ENCODE measurements at places on chromosomes 5 and 9.

GRCh38 chr5:136062366-136063274, 33.8 kb downstream of the TGFBI start:
- no peak for DNase-seq

- no peak for DNase-seq
These were observed 1694.6 kb upstream of the CDH6 start for GRCh38 chr5:29498860-29499259.

GRCh38 chr9:71768388-71769174, at the start of gene CEMIP2:
Gene CEMIP2, minus strand, starts transcription at chr9:71768513. Its CDS starts 18,140 bp downstream, at chr9:71750373.
- peak; percentile 80 for DNase-seq

DNA sequence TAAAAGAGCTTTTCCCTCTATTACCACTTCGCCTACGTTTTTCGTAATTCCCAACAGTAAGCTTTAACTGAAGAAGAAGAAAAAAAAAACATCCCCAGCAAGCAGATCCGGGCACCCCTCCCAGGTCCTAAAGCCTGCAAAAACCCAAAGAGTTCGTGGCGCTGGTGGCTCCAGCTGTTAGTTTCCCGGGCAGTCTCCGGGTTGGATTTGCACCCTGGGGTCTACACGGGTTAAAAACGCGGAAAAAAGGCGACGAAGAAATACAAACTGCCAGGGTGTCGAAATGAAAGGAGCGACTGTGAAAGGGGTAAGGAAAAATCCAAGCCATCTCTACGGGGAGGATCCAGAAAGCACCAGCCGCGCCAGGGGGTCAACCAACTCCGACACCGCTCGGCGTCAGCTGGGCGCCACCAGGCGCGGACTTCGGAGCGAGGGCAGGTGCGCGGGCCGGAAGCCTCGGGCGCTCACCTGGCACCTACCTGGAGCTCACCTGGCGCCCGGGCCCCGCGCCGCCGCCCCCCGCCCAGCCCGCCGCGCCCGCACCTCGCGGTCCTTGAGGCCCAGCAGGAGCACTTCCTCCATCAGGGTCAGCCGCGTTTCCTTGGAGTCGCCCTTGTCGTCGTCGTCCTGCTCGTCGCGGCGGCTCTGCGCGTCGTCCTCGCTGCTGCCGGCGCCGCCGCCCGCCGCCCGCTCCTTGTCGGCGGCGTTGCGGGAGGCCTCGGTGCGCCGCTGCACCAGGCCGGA, 680 bp downstream of the GOLPH3 start:
- DNase-seq, result no peak

GRCh38 chr5:33231214-33231710, 209.5 kb upstream of the TARS1 start:
- no peak for DNase-seq

GRCh38 chr5:77380636-77381035, 111.5 kb downstream of the WDR41 start:
- DNase-seq, result no peak

DNA sequence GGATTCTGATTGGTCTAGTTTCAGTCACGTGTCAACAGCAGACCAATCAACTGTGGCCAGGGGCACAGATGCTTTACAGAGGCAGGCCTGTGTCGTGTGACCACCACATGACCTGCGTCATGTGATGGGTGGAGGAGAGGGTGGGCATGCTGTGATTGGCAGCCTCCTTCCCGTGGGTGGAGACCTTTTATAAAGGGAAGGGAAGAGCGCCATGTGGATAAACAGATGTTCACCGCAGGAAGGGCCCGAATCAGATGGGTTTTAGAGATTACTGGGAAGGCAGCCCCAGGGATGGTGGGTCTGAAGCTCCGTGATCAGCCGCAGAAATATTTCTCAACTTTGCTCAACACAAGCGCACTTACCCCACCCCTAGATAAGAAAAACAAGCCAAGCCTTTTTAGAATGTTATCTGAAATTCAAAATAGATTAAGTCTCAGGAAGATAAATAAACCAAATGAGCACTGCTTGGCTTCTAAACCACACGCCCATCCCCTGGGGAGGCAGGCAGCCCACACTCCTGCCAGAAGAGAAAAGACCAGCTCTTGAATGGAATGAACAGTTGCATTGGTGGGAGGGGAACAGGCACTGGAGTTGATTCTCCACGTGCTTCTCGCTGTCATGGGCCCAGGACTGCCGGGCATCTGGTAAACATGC, 43.6 kb downstream of the ROPN1L start:
- peak; percentile 93 for DNase-seq

DNA sequence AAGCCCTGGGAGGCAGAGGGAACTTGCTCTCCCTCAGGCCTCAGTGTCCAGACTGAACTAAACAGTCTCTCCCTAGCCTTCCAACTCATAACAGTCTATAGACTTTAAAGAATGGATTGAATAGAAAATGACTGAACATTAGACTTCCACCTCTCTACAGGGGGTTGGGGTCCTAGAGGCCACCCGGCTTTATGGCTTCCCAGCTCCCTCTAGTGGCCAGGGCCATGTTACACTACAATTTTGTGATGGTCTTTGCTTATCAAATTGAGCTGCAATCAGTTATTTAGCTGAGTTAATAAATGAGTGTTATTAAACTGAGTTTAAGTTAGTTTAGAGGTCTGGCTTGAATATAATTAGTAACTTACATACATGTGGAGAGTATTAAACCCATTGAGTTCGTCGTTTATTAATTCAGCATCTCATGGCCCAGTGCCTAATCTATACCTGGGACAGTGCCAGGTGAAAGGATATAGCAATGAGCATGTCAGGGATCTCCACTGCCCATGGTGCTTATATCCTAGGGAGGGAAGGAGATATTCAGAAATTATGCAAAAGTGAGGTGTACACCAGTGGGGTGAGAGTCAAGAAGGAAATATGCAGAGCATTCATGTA, 105.2 kb downstream of the SH3TC2 start:
- peak; percentile 13 for DNase-seq

- DNase-seq, result no peak
These were observed 266.1 kb upstream of the RIOK2 start for GRCh38 chr5:97449172-97449571.

DNA sequence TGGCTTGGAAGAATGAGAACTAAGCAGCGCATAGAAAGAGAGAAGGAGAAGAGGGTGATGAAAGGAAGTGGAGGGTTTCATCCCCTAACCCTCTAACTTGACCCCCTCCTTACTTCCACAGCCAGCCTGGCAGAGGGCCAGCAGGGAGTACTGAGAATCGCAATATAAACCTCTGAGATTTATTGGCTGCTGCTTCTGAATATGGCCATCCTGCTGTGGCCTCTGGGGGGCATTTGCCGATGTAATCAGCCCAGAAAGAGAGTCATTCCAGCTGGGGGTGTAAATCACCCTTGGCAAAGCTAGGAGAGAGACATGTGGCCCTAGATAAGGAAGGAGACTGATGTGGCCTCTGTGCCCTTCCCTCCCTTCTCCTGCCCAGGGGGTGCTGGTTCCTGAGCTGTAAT, 960 bp upstream of the GFRA3 start:
- no peak for DNase-seq

- no peak for DNase-seq
These were observed 3.3 kb downstream of the TLX3 start for GRCh38 chr5:171312129-171312974.

DNA sequence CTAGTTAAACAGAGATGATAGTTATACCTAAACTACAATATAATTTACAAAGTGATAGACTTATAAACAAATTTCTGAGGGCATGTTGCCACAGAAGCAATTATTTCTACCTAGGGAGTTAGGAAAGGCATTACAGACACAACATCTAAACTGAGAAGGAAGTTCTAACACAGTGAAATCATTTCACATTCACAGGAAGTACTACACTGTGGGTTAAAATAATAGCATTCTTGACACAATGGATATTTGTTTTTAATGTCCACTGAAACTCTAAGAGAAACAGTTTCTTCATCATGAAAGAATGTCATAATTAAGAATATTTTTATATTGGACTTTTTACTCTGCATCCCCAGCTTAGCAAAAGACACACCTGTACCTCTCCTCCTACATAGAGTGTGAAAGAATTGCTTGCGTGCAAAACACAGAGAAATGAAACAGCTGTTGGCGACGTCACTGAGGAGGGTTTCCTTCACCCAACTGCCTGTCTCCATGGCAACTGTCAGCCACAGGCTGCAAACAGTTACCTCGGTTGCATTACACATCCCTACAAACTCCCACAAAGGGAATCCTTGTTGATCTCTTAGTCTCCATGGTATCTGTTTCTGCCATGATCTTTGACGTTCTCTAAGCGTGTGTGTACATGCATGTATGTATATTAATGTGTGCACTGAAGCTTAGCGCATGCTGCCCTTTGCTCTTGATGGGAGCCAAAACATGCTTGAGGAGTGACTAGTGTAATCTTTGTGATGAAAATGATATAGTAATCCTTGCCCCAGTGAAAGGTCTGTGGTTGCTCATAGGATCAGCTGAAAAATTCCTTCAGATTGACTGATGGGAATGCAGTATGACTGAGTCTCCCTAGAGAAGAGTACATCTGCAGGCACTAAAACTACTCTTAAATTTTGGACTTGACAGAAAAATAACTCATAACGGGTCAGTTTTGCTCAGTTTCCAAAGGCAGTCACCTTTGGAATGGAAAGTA, 168.5 kb downstream of the ACTL7B start:
- no peak for DNase-seq

GRCh38 chr9:105441616-105442160, 6.1 kb upstream of the FSD1L start:
- DNase-seq, result no peak

GRCh38 chr5:155402927-155403640, 389.5 kb downstream of the KIF4B start:
- no peak for DNase-seq

DNA sequence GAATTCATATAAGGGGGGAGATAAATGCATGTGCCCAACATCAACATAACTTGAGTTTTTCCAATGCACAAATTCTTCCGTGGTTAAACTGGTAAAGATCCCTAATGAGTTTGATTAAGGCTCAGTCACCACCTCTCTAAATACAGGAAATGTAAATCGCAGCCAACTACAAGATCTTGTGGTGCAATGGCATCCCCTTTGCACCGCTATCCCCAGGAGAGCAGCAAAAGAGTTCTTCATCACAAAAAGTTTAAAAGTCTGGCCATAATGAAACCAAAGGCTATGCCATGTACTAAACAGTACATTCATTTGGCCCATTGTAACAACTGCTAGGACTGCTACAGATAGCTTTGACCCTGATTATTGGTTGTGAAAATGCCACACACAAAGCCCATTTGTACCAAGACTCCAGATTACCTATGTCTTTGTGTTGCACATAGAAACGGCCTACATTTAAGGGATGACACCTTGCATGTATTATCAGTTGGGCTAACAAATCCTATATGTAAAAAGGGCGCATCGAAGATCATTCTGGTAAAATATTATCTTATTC, 44.5 kb downstream of the ZNF608 start:
- DNase-seq, result no peak

- no peak for DNase-seq
These were observed 95.0 kb upstream of the PRR16 start for GRCh38 chr5:120368923-120369715.

DNA sequence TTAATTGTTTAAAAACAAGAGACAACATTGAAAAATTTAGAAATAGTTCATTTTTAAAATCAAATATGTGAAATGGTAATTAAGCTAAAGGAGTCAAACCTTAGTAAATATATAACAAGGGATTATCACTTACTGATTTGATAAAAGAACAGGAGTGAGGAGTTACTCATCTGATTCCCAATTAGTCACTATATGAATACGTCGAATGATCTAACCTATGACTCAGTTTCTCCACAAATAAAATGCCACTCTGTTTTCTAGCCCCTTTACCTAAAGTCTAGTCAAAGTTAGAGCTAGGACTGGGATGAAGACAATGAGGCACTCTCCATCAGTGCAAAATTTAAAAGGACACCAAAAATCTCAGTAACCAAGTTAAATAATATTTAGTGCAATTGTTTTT, 70.4 kb upstream of the RASEF start:
- DNase-seq, result no peak

DNA sequence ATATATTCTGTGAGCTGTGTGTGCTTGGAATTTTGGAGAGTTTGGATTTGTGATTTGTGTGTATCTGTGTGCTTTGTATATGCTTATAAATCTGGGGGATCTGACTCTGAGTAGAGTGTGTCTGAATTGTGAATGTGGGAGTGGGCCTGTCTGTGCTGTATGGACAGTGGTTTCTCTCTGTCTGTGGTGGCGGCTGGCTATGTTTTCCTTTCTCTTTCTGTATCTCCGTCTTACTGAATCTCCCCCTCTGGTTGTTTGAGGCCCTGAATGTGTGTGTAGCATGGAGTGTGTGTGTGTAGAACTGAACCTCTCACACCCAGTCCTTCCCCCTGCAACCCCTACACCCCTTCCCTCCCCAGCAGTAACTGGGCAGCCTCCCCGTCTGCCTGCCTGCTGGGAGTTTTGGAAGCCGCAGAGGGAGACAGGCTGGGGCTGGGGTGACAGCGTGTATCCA, 4.7 kb downstream of the CXXC5 start:
- no peak for DNase-seq

DNA sequence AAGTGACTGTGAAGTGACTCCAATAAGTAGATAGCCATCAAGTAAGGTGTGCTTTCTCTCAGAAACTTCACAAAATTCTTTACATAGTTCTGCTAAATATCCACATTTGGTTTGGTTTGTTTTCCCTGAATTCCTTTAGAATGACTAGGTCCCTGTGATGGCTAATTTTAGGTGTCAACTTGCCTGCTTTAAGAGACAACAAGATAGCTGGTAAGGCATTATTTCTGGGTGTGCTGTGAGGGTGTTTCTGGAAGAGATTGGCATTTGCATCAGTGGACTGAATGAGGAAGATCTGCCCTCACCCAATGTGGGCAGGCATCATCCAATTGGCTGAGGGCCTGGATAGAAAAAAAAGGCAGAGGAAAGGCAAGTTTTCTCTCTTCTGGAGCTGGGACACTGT, 8.3 kb upstream of the PTBP3 start:
- DNase-seq, result no peak

GRCh38 chr9:75242426-75242825, 154.1 kb downstream of the OSTF1 start:
- DNase-seq, result no peak

DNA sequence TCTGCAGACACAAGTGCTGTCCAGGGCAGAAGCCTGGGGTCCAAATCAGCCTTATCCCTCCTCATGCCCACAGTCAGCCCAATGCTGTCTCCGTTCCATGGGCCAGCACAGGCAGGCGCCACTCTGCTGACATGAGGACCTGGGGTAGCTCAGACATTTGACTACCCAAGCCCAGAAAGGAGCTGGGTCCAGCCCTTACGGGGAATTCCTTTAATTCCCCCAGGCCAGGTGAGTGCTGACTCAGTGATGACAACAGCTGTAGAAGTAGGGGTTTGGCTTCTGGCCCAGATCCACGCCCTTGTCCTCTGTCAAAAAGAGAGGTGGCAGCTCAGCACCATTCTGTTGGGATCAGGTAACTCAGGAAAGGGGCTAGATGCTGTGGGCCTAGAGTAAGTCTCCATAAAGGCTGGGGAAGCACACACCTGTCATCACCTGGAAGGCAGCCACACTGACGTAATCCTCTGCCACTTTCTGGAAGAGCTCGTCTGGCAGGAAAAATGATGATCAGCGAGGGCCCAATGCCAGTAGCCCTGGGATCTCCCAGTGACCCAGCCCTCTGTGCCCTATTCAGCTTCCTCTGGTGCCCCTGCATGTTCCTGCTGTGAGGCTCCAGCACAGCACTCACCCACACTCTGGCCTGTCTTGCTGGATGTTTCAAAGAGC, 1.9 kb downstream of the RAB24 start:
- no peak for DNase-seq
